ENCODE measurements at places on chromosomes 1 and 21.
A peak's percentile ranks its signal among the peaks of the same experiment; 100 is the strongest.

DNA sequence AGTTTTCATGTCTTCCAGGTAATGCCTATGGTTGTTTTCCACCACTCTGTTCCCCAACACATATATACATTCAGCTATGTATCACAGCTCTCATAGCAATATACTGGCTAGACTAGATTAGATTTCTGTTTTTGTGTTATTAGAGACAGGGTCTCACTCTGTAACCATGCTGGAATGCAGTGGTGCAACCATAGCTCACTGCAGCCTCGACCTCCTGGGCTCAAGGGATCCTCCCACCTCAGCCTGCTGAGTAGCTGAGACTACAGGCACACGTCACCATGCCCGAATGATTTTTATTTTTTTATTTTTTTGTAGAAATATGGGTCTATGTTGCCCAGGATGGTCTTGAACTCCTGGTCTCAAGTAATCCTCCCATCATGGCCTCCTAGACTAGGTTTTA, 37.7 kb downstream of the SYNJ1 start:
- no peak for DNase-seq

- DNase-seq = no peak
Observed at GRCh38 chr1:243667133-243667532, 182.9 kb downstream of the AKT3 start.

DNA sequence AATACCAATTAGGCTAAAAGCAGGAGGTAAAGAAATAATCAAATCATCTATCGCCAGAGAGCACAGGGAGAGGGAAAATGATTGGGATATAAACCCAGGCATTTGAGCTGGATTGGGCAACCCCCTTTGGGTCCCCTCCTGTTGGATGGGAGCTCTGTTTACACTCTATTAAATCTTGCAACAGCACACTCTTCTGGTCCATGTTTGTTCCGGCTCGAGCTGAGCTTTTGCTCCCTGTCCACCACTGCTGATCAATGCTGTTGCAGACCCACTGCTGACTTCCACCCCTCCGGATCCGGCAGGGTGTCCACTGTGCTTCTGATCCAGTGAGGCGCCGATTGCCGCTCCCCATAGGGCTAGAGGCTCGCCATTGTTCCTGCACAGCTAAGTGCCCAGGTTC, 493.8 kb downstream of the MATN1 start:
- no peak for DNase-seq

DNA sequence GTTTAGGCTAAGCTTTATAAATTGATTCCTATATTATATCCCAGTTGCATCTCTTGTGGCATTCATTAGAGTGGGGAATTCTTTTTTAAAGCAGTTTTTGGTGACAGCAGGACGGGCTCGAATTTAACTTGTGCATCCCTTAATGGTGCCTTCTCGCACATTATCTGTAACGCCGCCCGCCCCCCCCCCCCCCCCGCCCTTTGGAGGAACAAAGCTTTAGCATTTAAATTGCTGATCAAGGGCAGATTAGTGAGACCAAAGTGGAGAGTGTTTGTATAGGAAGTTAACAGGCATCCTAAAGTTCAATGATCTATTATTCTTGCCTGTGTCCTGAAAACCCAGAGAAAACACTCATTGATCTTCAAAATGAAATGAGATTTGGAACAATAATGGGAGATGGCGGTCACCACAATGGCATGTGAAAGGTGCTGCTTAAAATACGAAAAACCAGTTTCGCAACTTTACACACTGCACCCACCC, 2.2 kb downstream of the LMO4 start:
- DNase-seq = peak; percentile 78

DNA sequence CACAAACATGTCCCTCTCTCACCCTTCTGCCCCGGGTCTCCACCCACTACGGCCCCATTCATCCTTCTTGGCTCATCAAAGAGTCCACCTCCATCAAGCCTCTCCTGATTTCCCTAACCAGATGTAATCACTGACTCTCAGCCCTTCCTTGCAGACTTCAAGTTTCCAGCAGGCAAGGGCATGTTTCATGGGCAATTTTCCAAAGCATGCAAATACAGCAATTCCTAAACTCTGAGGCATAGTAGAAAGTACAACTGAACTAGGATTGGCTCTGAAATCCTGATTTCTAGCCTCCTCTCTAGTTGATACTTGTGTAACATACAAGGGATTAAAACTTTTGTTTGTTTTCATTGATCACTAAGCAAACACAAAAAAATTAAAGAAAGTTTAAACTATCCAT, 109.1 kb upstream of the GADD45A start:
- no peak for DNase-seq

- DNase-seq = no peak
Observed at GRCh38 chr1:203443296-203443695, 32.3 kb upstream of the PRELP start.

- DNase-seq = no peak
Observed at GRCh38 chr21:41418956-41419680, 6.9 kb upstream of the MX1 start.

DNA sequence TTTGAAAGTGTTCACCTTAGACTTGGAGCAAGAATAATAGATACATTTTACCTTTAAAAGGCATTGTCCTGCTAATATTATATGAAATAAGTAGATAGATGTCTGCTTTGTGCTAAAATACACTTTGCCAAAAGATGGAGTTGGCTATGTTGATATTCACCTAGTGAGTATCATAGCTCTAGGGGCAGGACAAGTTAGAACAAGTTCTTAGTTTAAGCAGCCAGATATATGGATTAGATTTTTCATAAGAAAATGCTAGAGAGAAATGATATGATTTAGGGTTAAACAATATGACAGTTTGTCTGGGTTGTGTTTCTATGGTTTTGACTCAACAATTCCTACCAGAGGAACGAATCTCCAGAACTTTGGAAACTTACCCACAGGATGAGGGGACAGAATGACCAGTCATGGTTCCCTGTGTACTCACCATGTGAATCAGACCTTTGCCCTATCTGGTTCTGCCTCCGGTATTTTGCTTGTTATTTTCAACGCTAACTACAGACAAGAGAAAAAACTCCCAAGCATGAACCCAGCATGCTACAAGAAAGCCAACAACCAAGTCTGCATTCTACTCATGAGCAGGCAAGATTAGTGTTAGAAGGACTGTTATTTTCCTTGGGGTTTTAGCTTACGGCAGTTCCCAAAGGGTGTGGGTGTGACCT, 1.7 kb downstream of the F5 start:
- DNase-seq = peak; percentile 1

DNA sequence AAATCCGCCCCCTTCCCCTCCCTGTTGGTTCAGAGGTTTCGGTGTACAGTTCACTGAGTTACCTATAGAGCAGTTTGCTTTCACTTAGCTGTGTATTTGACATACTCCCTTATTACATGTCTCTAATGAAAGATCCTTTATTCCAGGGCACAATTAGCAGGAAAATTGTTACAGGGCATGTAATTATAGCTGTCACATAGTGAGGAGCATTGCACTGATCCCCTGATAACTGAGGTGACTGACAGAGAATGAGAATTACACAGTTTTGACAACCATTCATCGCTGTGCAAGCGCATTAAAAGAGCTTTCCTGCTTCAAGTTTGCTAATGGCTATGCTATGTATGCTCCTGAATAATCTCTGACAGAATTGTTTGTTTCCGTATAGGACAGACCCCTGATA, 26.9 kb downstream of the DAP3 start:
- DNase-seq = no peak

DNA sequence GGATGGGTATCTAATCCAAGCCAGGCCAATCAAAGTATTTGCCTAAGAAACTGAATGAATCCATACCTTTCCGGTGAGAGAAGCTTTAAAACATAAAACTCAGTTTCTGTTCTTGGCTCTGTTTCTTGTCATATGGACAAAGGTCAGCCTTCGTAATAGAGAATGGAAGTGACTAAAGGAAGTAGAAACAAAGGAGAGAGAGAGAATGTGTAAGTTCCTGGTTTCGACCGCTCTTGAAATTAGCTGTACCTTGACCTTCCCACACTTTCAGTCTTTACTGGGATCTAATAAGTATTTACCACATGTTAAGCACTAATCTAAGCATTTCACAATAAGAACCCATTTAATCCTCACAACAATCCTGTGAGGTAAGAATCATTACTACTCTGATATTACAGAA, 19.6 kb upstream of the CLCA4 start:
- DNase-seq = peak; percentile 93

- peak; percentile 51 for DNase-seq
Observed at GRCh38 chr1:36161641-36162531, 5.9 kb downstream of the MAP7D1 start.

DNA sequence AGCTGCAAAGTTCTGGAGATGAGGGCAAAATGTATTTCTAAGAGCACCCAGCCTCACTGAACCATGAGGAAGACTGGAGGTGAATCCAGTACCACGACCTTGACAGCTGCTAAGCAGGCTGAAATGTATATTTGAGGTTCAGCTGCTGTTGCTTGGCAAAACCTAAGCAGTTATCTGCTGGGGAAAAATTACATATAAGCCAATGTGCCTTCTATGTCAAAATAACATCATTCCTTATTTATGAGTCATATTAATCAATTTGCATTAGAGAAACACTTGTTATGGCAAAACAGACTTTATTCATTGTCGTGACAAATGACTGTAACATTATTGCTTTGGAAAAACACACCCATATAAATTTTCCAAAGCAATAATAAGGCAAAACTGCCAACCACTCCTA, 560.5 kb upstream of the NR5A2 start:
- DNase-seq = no peak

DNA sequence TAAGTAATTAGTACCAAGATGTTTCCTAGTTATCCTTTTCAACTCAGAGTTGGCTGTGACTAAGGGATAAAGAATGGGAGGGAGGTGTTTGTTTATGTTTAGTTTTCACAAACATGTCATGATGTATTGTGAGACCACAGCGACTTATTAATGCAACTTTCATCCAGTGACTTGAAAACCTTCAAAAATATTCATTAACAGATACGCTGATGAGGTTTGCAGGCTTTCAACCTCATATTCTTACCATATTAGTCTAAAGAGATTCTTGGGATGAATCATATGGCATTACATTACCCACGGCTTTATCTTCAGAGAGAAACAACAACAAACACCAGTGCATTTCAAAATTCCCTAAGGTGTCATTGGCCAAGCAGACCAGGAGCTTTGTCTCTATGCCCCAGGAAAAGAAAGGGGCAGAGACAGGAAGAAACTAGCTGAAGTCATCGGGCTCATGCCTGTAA, 36.4 kb downstream of the PALMD start:
- DNase-seq = no peak

GRCh38 chr21:46100426-46100825, 2.5 kb downstream of the COL6A2 start:
- no peak for DNase-seq

DNA sequence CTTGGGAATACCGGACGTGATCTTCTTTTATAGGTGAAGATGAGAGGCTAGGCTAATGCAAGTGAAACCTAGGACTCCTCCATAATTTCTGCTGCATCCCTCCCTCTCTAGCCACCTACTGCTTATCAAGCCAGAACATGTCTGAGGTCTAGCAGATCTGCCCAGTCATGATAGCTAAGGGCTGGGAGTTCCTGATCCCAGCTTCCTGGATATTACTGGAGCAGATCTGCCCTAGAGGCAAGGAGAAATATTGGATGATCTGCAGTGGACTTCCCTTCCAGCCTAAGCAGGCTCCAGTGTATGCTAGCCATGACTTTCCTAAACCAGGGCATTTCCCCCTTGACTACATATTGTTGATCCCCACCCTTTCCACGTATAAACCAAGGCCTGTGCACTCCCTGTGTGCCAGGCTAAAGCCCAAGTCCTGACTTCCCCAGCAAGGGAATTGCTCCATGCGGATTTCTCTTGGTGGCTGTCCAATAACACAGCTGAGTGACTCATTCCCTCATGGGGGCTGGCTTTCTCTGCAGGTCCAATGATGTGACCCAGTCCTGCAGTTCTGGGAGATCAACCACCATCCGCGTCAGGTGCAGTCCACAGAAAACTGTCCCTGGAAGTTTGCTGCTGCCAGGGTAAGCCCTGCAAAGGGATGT, 15.5 kb upstream of the SARS1 start:
- no peak for DNase-seq

GRCh38 chr1:213457186-213457585, 406.1 kb downstream of the RPS6KC1 start:
- DNase-seq = no peak

DNA sequence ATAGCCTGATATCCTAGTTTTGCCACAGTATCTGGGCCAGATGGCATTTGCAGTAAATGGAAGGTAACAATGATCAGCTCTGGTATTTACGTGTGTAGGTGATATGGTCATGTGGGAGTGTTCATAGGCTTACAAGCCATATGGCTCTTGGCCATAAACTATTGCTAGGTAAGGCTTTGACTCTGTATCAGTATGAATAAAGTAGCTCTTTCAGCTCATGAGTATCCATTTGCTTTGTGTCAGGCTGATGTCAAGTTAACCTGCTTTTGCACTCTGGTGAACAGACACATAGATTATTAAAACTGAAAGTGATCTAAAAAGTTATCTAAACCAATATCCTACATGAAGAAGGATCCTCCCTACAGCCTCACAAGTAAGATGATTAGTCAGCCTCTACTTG, 69.0 kb downstream of the DDR2 start:
- no peak for DNase-seq

- no peak for DNase-seq
Observed at GRCh38 chr1:68811806-68812205, 314.9 kb upstream of the DEPDC1 start.

GRCh38 chr1:30287976-30288375, 435.4 kb downstream of the MATN1 start:
- no peak for DNase-seq

- DNase-seq = no peak
Observed at GRCh38 chr1:55541296-55541695, 326.1 kb upstream of the USP24 start.

DNA sequence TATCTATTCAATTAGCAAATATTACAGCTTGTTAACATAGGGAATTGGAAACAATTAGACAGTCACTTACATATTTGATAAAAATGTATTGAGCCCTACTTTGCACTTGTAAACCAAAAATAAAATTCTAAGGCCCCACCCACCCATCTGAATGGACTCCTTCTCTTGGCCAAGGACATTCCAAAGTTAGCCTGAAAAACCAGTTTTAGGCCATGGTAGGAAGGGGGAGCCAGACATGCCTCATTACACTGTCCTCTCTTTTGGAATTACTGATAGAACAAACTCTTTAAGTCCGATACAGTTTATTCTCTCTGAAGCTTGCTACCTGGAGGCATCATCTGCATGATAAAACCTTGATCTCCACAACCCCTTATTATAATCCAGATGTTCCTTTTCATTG, 28.0 kb upstream of the TSPAN2 start:
- DNase-seq = no peak

DNA sequence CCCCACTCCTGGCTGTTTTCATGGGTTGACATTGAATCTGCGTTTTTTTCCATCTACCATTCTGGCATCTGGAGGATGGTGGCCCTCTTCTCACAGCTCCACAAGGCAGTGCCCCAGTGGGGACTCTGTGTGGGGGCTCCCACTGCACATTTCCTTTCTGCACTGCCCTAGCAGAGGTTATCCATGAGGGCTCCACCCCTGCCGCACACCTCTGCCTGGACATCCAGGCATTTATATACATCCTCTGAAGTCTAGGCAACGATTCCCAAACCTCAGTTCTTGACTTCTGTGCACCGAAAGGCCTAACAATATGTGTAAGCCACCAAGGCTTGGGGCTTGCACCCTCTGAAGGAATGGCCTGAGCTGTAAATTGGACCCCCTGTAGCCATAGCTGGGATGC, 147.9 kb upstream of the FMN2 start:
- DNase-seq = no peak
